Omental fat pad (tissue), 4 donors: ENCODE measurements at places on chromosomes 3 and 15. TPM values are rescaled to one million over a fixed set of nuclear protein-coding genes. Genes with fewer than 3 reads are reported as not detected.

DNA sequence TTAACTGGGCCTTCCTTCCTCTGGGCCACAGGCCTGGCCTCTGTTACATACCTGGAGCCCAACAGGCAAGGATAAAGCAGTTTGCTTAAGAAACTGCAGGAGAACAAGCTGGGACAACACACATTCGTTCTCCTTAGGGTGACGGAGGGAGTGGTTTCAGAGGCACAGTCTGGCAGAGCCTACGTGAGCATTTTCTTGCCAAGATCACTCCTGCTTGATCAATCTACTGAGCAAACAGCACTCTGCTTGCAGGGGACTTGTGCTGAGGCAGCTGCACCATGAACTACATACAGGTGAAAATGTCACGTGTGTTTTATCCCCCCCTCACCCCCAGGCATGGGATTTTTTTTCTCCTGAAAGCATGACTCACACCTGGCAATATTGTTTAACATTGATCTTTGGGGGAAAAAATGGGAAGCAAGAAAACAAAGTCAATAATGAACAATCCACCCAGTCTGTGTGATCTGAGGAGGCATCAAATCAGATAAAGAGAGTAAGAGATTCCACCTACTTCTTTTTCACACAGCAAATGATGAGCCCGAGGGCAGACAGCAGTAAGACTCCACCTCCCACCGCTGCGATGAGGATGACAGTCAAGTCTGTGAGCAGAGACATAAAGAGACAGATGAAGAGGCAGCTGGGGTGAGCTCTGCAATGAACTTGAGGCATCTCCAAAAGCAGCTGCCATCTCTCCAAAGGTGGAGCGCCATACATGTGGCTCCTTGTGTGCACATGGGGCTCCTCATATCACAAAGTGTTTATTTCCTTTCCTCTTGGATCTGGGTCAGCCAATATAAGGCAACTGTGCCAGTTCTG lies 57.4 kb downstream of the CDCP1 start:
- no peak for DNase-seq

GRCh38 chr15:65870889-65871533 lies 1.7 kb downstream of the RAB11A start:
- DNase-seq: no peak

DNA sequence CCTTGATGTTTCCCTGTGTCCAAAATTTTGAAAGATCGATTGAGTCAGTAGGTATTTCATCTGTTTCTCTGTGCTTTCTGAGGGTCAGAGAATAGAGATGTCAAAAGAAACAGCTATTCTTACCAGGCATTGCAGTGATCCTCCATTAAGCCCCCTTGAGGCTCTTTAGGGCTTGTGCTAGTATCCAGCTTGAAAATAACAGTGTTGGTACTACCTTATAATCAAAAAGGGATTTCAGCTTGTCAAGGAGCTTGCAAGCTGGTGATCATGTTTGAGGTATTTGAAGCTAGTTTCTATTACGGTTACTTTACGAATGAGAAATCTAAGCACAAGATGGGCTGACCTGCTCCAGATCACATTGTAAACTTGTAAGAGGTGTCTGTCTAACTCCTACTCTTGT lies 103.4 kb downstream of the EDEM1 start:
- DNase-seq: no peak

FETUB gene
- total RNA-seq: not detected

GRCh38 chr3:62329971-62330370 lies 43.4 kb downstream of the FEZF2 start:
- no peak for DNase-seq
